ENCODE measurements at places on chromosomes 13 and 19.

DNA sequence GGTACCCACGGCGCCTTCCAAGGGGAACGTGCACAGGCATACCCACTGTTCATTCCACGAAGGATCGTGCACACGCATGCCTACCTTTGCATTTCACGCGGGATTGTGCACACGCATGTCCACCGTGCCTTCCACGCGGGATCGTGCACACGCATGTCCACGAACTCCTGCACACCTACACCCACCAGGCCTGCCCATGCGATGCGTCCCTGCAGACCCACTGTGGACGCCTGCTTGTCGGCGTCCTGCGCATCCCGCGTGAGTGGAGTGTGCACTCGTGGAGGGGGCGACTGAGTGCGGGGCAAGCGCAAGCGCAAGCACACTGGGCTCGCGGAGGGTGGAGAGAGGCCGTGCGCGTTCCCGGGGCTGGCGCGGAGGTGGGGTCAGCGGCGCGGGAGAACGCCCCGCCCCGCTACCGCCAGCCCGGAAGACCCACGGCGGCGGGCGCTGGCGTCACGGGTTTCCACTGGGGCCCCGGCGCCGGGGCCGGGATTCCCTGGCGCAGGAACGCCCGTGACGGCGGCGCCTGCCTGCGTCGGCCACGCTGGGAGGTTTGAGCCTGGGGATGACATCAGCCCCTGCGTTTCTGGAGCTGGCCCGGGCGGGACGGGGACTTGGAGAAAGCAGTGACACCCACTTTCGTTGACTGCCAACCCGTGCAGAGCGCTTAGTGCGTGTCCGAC, 18.7 kb downstream of the GADD45B start:
- DNase-seq, result peak; percentile 84

DNA sequence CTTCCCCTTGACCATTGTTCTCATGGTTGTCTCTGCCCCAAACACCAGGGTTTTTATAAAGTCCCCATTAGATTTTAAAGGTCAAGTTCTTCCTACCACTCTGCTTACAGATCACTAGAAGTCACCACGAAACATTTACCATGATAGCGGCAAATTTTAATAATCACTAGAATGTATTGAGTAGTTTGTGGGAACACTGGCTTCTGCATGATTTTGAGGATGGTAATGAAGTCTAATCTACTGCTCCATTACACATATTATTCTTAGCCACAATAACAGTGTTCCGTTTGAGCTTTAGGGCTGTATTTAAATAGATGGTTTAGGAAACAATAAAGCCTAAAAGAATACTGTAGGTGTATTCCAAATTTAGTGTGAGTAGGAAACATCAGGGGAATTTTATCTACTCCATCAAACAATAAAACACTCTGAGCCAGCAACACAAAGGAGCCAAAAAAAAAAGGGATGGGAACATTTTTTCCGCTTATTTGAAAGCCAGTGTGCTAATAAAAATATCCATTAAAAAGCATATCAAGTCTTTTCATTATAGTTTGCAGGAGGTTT, 49.7 kb downstream of the KLF12 start:
- no peak for DNase-seq

DNA sequence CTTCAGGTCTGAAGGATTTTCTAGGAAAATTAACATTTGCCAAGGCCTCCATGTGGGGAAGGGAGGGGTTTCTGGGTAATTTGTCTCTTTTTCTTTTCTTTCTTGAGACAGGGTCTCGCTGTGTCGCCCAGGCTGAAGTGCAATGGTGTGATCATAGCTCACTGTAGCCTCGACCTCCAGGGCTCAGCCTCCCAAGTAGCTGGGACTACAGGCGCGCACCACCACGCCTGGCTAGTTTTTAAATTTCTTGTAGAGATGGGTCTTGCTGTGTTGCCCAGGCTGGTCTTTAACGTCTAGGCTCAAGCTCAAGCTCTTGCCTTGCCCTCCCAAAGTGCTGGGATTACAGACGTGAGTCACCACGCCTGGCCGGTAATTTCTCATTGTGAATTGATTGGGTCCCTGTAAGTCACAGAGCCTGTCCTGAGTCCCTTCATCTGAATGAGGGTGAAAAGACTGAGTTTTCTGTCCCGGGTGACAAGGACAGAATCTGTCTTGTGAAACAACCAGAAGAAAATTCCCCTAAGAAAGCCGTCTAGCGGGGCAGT, 10.0 kb upstream of the SPC24 start:
- DNase-seq, result no peak

DNA sequence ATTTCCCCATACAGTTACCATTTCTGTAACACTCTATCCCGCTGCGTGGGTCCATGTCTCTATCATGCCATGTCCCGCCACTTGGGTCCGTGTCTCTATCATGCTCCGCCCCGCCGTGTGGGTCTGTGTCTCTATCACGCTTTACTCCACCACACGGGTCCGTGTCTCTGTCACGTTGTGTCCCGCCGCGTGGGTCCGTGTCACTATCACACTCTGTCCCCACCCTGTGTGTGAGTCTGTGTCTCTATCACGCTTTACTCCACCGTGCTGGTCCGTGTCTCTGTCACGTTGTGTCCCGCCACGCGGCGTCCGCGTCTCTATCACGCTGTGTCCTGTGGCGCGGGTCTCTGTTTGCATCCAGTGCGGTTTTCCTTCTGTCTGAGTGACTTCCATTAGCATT, 11.6 kb downstream of the ADPRHL1 start:
- no peak for DNase-seq

DNA sequence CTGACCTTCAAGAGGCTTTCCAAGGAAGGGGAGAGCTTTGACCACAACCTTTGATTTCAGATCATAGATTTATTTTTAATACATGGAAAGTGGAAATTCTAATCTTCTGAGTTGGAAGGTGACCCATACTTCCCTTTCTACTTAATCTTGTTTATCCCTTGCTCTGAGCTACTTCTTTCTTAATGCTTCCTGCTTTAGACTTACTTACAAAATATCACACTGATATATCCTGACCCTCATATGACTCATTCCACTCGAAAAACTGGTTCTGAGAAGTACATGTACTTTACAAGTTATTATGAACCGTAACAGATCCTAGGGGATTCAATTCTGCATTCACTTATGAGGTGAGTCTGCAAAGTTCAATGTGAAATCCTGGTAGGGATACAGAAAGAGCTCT, 76.2 kb upstream of the IRS2 start:
- DNase-seq, result no peak
